ENCODE measurements at places on chromosomes 3 and 15.

DNA sequence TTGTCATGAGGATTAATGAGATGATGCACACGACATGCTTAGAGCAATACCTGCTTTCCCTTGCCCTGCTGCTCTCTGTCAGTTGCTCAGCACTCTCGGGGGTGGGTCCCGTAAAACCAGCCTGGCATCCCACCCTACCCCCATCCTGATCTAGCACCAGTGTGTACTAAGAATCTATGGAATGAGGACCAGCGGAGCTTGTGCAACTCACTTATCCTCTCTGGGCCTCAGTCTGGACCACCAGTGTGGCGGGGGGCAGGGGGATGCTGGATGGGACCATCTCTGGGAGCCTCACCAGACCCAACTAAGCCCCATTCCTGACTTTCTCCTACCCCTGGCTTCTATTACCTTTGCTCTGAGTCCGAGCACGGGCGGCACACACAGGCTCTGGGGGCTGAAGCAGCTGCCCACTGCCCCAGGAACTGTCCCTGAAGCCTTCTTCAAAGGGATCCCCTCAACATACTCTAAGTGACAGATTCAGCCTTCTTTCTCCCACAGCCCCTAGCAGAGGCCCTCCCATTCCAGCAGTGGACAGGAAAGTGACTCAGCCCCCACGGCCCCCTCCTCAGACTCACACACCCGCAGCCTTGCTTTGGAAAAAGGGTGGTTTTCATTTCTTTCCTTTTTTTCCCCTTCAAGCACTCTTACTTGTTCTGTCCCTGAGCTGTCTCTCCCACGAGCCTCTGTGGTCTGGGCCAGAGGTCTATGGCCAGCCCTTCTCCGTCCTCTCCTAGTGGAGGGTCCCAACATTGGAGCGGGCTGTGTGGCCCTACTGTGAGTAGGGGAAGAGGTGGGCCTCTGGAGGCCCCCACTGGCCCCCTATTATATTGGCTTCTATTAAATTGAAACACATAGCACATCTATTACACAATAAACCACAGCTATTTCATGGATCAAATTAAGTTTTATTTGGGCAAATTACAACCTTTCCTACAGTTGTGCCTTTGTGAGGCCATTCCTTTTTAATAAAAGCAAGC is 100.3 kb downstream of the SMAD6 start:
- ATAC-seq: peak; percentile 9

DNA sequence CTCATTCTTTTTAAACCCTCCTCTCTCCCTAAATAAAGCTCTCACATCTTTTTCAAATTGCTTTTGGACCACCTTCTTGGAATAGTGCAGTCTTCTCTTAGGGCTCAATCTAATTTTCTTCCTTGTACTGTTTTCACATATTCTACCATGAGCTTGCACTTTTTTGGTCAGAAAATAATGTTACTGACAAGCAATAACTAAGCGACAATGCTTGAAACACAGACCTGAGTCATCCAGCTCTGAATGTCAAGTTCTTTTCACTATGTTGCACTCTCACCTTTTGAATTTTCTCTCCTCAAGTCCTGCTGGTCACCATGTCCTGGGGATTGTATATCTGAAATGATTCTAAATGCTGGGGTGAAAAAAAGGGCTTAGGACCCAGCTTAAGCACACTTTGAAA is 8.9 kb downstream of the TNFAIP8L3 start:
- ATAC-seq: no peak

GRCh38 chr3:45939341-45939771 is 3.9 kb upstream of the CXCR6 start:
- ATAC-seq: peak; percentile 28

- no peak for ATAC-seq
Measured at GRCh38 chr15:101386006-101386405, 91.0 kb upstream of the SNRPA1 start.

- ATAC-seq: no peak
Measured at GRCh38 chr15:68966996-68967395, 36.7 kb downstream of the SPESP1 start.

All from motor neuron (in vitro differentiated cells).